NCI-H1092 (cell line): ENCODE measurements at places on chromosomes 1 and 21.

- DNase-seq = no peak
Measured at GRCh38 chr1:38740487-38740886, 119.1 kb downstream of the RRAGC start.

DNA sequence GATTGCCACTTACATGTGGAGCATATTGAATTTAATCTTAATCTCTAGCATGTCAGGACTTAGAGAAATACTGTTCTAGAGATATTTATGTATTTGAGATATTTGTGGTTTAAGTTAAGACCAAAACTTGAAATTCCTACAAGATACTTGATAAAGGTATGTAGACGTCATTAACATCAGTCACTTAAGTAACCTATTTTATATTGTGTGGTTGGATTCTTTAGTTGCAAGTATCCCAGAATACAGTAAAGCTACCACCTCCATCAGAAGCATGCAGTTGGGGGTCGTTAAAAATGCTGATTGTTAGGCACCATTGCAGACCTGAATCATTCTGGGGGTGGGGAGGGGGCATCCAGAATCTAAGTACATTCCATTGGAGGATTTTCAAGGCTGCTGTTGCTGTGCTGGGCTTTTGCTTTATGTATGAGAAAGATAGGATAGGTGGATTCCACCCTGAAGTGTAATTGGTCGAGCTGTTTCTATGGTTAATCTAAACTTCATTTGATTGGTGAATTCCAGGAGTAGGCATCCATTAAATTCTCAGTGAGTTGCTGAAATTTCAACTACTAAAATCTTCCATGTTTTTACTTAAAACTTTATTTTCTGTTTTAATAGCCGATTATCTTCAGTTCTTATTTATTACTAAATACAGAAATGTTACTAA, 4.0 kb downstream of the H3-3A start:
- no peak for DNase-seq

- no peak for DNase-seq
Measured at GRCh38 chr1:30286988-30287839, 436.2 kb downstream of the MATN1 start.

- DNase-seq = no peak
Measured at GRCh38 chr1:8572106-8572505, 245.3 kb downstream of the RERE start.

- no peak for DNase-seq
Measured at GRCh38 chr1:234295626-234296025, 77.6 kb upstream of the COA6 start.

- DNase-seq = no peak
Measured at GRCh38 chr1:3459940-3460671, 5.6 kb downstream of the ARHGEF16 start.

GRCh38 chr1:64038965-64039364, 164.5 kb upstream of the UBE2U start:
- no peak for DNase-seq

- DNase-seq = peak; percentile 59
Measured at GRCh38 chr1:162056043-162056442, 13.4 kb upstream of the NOS1AP start.

GRCh38 chr1:170910273-170910672, 25.1 kb upstream of the MROH9 start:
- no peak for DNase-seq
